ENCODE measurements at places on chromosomes 3 and 15.

- DNase-seq = no peak
Observed at GRCh38 chr3:148604270-148605085, 93.2 kb upstream of the AGTR1 start.

- no peak for DNase-seq
Observed at GRCh38 chr3:55203006-55203405, 275.1 kb upstream of the LRTM1 start.

DNA sequence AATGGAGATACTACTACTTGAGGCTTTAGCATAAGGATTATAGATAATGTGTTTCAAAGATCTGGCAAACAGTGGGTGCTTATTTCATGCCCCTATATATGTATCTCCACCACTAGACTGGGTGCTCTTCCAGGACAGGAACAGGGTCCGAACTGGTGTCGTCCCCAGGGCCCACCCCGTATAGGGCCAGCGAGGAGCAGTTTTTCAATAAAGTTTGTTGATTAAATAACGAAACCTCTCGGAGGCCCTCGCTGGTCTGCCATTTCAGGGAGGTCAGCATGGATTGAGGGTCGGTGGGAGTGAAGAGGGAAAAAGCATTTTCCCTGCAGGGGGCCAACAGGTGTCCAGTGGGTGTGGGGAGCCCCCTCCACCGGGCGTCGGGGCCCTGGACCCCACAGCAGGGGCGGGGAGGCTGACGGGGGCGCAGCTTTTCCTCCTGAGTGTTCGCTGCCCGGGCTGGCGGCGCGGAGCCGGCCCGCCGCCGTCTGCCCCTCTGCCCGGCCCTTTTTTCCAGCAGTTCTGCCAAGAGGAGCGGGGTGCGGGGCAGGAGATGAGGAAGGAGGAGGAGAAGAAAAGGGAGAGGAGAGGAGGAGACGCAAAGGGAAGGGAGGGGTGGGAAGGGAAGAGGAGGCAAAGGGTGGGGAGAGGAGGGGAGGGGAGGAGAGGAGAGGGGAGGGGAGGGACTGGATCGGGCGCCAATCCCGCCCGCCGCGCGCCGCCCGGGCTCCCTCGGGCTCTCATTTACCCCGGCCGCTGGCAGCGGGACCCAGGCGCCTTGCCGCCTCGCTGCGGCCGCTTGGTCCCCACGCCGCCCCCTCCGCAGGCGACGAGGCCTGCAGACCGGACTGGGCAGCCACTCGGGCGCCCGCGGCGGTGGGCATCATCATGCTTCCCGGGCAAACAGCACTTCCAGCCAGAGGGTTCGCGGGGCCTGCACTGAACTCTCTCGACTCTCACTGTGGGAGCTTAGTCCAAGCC lies 66.3 kb downstream of the ISG20 start:
- DNase-seq = peak; percentile 7

DNA sequence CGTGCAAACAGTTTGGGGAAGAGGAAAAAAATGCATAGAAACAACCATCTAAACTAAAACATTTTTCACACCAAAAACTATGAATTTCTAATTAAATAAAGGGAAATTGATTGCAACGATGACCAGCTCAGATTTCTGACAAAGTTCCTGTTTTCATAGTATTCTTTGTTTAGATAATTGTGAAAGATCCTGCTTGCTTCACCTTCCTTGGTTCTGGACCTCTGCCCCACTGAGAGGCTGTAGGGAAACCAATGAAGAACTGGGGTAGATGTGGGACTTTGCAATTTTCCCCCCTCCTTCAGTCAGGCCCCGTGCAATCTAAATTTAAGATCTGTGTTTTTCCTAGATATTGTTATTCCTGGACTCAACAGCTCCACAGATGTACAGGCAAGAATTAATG lies 13.8 kb upstream of the TEX264 start:
- DNase-seq = no peak

DNA sequence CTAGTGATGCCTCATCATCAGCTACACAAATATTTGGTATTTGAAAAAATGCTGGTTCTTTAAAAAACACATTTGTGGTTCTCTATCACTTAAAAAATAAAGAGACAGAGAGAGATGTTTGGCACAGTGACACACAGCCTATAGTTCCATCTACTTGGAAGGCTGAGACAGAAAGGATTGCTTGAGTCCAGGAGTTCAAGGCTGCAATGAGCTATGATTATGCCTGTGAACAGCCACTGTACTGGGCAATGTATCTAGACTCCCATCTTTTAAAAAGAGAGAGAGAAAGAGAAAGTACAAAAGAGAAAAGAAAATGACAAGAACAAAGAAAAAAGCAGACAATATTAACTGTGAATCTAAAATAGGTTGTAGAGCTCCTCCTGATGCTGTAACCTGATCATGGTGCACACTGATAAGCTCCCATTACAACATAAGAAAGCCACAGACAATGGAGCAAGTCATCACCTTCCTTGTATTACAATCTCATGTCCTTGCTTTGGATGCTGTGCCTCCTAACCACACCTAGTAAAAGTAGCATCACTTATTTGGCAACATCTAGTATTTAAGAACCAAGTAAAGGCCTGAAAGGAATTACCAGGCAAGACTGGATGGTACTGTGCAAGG lies 31.7 kb upstream of the MAP4 start:
- peak; percentile 54 for DNase-seq

DNA sequence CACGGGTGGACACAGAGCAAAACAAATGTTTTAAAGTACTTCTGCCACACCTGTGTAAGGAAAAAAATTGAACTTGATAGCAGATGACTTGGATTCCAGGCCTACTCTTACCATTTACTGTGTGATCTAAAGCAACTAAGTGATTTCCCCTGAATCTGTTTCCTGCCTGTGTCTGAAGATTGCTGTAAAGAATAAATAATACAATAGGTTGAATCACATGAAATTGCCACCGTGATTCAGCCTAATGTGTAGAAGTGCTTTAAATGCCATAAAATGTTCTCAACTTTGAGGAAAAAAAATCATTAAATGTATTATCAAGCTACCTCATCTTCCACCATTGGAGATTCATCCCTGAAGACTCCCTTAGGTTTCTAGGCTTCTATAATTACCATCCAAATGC lies 27.6 kb upstream of the NUDT16 start:
- no peak for DNase-seq

DNA sequence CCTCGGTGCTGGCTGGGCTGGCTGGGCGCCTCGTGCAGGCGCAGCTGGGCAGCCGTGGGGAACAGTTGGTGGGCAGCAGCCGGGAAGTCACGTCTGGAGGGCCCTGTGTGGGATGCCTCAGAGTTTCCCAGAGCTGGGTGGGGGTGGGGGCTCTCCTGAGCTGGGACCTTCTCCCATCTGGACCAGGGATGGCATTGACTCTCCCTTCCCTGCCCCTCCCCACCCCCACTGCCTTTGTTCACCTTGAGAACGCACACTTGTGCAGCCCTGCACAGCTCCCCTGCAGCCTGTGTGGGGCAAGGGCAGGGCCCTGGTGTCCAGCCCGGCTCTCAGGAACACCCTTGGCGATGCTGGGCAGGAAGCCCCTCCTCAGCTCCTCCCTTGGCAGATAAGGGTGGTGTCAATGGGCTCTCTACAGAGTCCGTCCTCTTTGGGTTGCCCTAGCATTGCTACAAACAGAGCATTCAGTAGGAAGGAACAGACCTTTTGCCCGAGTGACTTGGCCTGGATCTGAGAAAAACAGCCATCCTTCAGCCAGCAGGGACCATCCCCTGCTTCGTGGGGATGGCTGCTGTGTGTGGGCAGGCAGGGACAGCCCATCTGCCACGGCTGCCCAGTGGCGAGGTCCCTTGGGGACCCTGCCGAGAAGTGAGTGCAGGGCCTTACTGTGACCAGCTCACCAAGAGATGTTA lies 25.5 kb upstream of the KLF13 start:
- DNase-seq = peak; percentile 60

- no peak for DNase-seq
Observed at GRCh38 chr3:159513444-159513843, 475.2 kb upstream of the IL12A start.

GRCh38 chr15:58909616-58910015 lies 23.9 kb downstream of the SLTM start:
- no peak for DNase-seq

DNA sequence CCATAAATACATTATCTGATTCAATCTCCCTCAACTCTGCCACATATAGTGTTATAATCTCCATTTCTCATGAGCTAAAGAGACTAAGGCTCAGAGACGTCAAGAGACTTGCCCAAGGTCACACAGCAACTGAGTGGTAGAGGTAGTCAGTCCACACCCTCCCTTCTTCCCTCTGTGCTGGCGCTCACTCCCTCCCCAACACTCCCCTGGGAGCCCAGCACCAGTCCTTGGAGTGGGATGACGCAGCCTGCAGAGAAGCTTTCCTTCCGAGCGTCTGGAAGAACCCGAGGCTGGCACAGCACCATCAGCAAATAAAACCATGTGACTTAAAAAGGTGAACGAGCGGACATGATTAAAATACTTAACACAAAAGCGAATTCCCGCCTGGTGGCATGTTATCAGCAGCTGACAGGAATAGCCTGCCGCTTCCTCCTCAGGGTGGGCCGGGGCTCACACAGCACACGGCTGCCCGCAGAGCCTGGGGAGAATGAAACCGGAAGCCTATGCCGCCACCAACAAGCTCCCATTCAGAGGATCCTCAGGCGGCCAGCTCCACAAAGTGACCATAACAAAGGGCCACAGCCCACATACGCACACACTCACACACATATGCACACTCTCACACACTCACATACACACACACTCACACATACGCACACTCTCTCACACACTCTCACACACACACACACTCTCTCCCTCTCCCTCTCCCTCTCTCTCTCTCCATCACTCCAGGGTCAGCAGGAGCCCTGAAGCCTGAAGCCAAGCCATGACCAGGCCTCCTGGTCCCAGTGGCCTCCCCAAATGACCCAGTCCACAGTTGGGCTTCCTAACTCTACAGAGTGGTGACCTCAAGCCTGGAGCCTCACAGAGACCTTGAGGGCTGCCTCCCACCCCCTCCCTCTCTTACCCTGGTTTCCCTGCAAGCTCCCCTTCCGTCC lies 120.5 kb downstream of the XXYLT1 start:
- peak; percentile 97 for DNase-seq

GRCh38 chr15:91193378-91193720 lies 93.3 kb downstream of the SV2B start:
- no peak for DNase-seq

DNA sequence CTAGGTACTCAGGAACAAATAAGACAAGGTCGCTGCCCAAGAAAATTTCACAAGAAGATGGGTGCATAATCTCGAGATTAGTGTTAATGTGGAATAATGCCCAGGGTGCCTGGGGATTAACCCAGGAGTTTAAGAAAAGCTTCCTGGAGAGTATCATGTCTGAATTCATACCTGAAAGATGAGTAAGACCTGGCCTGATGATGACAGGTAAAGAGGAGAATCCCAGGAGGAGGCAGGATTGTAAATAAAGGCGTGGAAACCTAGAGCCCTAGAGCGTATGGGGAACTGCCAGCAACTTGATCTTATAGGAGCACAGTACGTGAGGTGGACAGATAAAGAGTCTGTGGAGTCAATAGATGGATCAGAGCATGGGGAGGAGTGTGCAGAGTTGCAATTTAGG lies 43.0 kb downstream of the ARRDC4 start:
- DNase-seq = no peak

GRCh38 chr3:170203457-170203856 lies 18.8 kb upstream of the PRKCI start:
- no peak for DNase-seq

GRCh38 chr15:28930476-28931291 lies 44.9 kb downstream of the APBA2 start:
- no peak for DNase-seq

GRCh38 chr3:167656821-167657220 lies 3.1 kb upstream of the WDR49 start:
- DNase-seq = no peak

- peak; percentile 73 for DNase-seq
Observed at GRCh38 chr15:81752546-81752942, 293.3 kb downstream of the MEX3B start.

- peak; percentile 81 for DNase-seq
Observed at GRCh38 chr3:10666621-10667020, 149.4 kb upstream of the SLC6A11 start.

GRCh38 chr3:14345496-14346150 lies 56.8 kb upstream of the SLC6A6 start:
- no peak for DNase-seq

- no peak for DNase-seq
Observed at GRCh38 chr3:65561617-65562016, 477.1 kb downstream of the MAGI1 start.

- DNase-seq = peak; percentile 46
Observed at GRCh38 chr3:42653560-42654330, at the start of gene ZBTB47. TSS of gene ZBTB47 (plus strand) at chr3:42653697. CDS start at chr3:42658356, 4,659 bp downstream.

- no peak for DNase-seq
Observed at GRCh38 chr3:13626396-13626795, 77.5 kb downstream of the FBLN2 start.

DNA sequence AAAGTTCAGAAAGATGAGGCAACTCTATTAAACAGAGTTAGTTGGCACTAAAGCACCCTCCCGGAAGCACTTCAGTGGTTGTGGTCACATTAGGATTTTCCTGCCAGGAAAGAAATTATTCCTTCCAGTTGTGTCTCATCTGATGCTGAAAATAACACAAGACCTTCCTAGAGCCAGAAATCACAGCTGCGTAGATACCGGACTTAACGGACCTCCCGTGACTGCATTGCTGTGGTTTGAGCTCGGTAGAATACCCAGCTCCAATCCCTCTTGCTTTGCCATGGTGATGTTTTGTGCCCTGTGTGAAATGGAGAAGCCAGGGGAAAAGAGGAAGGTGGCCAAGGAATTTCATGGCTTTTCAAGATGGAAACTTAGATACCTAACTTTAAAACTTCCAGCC lies 215.0 kb upstream of the IGF1R start:
- DNase-seq = no peak

GRCh38 chr3:133851266-133851906 lies 44.3 kb downstream of the RAB6B start:
- DNase-seq = peak; percentile 98

GRCh38 chr15:60764408-60764963 lies 285.5 kb upstream of the ICE2 start:
- no peak for DNase-seq

DNA sequence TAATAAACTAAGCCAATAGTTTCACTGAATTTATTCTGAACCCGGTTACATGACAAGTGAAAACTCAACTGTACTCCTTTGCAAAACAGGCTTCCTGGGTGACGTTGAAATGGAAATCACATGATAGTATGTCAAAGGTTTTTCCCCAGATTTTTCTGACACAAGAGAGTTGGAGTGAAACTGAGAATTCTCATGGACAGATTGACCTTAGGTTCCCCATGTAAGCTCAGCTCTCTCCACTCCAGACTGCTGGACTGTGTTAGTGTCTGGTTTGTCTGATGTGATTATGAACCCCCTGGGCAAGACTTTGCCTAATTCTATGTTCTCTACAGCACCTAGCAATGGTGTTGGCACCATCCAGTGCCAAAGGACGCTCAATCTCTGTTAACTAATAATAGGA lies 219.7 kb upstream of the COL8A1 start:
- no peak for DNase-seq

- no peak for DNase-seq
Observed at GRCh38 chr3:123412076-123412475, 36.8 kb downstream of the ADCY5 start.
